ENCODE measurements at places on chromosomes 3 and 15.

DNA sequence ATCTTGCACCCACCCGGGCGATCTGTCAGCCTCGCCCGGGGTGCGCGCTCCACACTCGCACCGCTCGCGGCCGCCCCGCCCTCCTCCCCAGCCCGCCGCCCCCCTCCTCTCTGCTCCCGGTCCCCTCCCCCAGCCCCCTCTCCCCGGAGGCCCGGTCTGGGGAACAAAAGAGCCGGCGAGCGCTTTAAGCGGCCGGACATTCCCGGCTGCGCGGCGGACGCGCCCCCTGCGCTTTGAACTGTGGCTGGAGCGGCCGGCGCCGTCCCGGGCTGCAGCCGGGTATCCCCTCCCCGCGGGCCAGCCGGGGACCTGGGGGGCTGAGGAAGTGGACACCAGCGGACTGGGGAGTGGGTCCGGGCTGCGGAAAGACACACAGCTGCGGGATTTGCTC is at the start of gene IGDCC3:
Gene IGDCC3, minus strand, starts transcription at position 27 of the 391 bp plus-strand sequence. CDS start 214 bp downstream, outside the sequence.
- no peak for DNase-seq

DNA sequence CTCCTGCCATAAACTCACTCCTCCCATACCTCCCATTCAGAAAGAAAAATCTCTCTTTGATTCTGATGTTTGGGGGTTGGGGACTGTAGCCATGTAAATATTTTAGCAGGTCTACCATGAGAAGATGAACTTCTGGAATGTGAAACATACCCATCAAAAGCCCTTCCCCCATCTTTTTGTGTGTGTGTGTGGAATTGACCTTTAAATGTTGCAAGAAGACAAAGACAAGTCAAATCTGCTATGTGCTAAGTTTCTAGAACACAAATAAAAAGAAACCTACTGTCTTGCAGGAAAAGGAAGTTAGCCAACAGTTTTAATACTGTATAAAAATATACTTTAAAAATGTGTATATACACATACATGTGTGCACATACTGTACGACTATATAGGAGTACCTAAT is 29.7 kb upstream of the USP50 start:
- no peak for DNase-seq

GRCh38 chr3:179599531-179599930 is 4.9 kb downstream of the MRPL47 start:
- no peak for DNase-seq

- no peak for DNase-seq
These were observed 105.7 kb downstream of the TUSC7 start for GRCh38 chr3:116815321-116815720.

DNA sequence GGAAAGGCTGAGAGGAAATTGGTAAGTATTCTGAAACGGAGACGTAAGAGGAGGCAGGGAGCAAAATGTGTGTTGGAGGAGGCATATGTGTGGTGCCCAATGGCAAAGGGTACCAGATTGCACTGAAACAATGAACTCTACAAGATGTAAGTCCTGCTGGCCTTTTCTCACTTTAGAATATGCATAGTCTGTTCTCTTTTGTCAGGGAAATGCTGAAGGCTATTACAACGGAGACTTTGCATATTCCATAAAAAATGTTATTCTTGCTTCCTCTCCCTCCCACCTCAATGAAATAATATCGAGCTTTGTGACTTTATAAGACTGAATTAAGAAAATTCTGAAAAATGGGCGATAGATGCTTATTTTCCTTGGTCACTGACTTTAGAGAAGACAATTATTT is 85.9 kb downstream of the PEX5L start:
- no peak for DNase-seq

DNA sequence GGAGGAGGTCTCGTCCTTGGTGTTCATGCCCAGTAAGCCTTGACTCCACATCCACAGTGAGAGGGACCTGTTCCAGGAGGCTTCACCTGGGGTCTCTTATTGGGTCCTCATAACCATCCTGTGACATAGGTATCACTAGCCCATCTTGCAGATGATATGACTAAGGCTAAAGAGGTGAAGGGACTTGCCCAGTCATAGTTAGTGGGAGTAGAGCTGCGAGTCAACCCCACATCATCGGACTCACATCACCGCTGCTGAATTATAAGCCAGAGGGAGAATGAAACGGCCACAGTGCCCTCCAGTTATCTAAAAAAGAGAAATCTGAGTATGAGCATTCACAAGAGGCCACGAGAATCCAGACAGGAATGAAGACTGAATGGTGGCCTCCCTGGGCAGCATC is 66.0 kb downstream of the MESD start:
- no peak for DNase-seq

DNA sequence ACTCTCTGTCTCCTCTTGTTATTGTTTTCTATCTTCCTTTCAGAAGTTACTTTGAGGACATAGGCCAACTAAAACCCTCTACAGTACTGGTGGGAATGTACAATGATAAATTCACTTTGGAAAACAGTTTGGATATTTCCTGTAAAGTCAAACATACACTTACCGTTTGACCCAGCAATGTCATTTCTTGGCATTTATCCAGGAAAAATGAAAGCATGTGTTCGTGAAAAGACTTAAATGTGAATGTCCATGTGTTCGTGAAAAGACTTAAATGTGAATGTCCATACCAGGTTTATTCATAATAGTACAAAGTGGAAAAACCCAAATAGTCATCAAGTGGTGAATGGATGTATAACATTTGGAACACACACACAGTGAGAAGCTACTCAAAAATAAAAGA is 361.5 kb upstream of the DPH6 start:
- no peak for DNase-seq

DNA sequence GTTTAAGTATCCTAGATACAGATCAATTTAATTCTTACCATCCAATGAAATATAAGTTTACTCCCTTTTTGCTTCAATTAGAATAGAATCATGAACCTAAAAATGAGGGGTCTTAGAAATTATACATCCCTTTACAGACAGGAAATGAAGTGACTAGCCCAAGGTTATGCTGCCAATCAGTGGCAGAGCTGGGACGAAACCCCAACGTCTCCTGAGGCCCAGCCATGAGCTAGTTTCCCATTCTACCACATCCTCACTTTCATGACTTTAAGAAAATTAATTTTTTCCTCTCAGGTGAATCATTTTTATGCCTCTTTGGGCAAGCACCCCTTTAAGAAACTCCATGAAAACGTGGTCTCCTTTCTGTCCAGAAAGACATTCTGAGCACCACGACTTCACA is 11.2 kb downstream of the LRIG1 start:
- no peak for DNase-seq

GRCh38 chr3:53164911-53165310 is 3.9 kb downstream of the PRKCD start:
- no peak for DNase-seq

- no peak for DNase-seq
These were observed 156.0 kb downstream of the PDE8A start for GRCh38 chr15:85137489-85138168.

DNA sequence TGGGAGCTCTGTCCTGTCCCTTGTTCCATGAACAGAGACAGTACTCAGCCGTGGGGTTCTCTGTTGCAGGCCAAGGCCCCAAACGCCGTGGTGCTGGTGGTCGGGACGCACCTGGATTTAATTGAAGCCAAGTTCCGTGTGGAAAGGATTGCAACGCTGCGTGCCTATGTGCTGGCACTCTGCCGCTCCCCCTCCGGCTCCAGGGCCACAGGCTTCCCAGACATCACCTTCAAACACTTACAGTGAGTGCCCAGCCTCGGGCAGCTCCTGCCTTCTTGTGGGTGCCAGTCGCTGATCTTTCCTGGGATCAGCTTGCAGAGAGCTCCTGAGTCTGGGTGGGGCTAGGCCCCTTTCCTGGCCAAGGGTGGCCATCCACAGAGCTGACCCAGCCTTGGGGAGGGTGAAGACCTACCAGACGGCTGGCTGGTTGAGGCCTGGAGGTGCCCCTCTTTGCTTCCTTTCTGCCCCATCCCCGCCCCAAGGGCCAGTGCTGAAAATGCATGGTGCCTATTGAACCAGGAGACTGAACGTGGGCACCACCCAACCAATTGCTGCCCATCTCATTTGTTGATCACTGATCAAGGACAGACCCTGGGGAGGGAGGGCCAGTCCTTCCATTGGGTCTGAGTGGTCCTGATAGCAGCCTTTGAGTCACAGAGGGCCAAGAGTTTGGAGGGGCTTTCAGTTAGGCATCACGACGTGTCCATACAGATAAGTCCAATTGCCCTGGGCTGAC is 106.9 kb downstream of the LRRK1 start:
- DNase-seq, result no peak

- no peak for DNase-seq
These were observed 181.2 kb upstream of the MME start for GRCh38 chr3:154898916-154899315.

DNA sequence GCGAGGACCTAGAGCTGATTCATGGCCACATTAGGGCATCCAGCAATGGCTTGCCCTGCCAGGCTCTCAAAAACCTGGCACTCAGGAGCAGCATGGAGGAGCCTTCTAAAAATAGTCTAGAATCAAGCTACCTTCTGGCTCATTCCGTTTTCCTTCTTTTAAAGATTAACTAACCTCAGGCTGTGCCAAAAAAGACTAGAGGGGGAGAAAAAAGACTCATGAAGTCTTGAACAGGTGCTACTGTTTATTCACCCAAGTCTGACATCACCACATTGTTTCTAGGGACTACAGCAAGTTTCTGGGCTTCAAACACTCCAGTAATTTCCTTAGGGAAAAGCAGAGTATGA is 125.8 kb downstream of the TNIK start:
- DNase-seq, result no peak

DNA sequence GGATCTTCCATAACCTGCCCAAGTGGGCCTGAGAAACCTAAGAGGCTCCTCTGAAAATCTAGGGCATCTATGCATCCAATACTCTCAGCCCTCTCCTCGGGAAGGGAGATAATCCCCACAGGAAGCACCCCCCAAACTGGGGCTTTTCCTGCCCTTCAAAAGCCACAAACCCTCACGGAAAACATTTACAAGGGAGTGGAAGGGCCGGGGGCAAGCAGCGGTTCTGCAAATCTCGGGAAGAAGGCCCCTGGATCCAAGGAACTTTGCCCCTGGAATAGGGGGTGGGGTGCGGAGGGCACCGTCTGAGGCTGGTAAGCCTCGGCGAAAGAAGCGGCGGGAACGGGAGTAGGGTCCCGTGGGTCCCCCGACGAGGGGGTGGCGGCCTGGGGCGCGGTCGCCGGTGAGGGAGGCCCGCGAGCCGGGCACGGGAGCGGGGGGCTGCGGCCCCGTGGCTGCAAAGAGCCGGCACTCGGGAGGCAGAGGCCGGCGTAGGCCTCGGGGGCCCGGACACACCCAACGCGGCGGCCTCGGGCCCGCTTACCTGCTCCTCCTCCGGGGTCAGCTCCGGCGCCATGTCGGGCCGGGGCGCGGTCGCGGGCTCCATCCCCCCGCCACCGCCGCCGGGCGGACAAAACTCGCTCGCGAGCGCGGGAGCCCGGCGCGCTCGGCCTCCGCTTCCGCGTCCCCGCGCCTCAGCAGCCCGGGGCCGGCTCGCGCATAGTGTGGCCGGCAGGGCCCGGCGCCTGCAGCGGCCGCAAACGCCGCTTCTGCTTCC is 755 bp downstream of the PTPN9 start:
- DNase-seq, result no peak

DNA sequence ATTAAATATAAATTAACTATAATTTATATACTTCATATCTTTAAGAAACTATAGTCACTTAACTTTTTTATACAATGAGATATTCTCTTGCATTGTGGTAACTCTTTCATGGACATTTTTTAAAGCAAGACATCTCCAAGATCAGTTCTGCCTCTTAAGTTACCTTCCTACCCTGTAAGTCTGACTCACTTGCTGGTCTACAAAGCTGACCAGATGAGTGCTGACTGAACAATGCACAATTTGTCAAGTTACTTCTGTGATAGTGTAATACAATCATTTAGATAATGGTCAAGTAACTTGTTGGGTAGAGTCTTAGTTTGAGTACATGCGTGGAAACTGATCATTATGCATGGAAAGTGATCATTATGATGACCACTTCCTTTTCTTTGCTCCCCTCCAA is 145.9 kb downstream of the MEIS2 start:
- DNase-seq, result no peak

DNA sequence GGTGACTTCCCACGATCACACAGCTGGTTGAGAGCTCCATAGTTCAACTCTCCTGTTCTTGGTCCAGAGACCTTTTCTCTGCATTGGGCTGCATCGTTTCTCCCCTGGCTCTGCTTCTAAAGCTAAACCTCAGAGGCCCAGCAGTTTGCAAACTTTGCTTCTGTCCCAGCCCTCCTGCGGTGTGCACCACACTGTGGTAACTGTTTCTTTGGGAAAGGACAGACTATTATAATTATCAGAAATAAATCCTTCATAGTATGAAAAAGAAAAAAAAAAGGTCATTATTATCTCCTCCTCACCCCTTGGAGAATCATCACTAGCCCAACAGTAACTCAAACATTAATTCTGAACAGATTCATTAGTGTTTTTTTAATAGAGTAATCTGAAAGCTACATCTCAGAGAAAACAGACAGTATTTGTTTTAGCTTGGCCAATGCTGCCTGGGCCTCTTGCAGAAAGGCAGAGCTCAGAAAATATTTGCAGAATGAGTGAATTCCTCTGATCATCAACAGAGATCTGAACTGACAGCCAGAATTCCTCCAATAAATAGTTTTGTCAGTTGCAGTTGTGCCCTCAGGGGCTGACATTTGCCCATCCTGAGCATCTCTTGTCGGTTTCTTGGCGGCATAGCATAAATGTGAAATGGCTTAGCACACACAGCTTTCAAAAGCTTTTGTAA is 52.9 kb downstream of the BFSP2 start:
- no peak for DNase-seq

DNA sequence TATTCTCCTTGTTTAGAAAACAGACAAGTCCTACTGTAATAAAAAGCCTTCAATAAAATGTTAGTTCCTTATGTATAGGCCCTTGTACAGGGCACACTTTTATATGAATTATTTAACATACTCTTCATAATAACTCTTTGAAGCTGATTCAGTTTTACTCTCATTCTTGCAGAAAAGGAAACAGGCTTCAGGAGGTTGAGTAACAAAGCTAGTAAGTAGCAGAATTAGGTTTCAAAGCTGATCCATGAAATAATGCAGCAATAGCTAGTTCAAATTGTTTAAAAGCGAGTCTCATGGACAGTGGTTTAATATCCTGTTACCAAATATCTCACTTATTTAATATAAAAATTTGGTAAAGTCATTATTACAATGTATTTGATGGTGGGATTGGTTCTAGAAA is 25.0 kb downstream of the TCF12 start:
- DNase-seq, result no peak

GRCh38 chr3:37594873-37595783 is 266.6 kb upstream of the CTDSPL start:
- DNase-seq, result no peak

- DNase-seq, result no peak
These were observed 168.5 kb upstream of the FAM3D start for GRCh38 chr3:58835086-58835485.

DNA sequence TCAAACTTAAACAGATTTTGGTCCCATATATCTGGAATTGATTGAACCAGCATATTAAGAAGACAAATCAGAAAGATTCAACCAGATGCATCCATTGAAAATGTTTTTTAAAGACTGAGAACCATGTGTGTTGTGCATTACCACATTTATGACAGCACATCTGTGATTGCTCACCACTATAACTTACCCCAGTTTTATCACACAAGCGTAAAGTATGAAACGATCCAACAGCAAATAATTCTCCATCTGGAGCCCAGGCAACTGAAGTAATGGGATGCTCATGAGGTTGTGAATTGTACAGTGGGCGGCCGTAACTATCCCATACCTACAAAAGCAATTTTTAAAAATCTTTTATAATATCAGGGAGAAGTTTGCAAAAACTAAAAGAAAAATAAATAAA is 43.2 kb downstream of the IFT80 start:
- DNase-seq, result no peak

Data from Kasumi-1 (cell line).